ENCODE measurements at places on chromosomes 7 and 10.

GRCh38 chr7:90231304-90231703 lies 13.7 kb upstream of the CFAP69 start:
- DNase-seq = no peak

DNA sequence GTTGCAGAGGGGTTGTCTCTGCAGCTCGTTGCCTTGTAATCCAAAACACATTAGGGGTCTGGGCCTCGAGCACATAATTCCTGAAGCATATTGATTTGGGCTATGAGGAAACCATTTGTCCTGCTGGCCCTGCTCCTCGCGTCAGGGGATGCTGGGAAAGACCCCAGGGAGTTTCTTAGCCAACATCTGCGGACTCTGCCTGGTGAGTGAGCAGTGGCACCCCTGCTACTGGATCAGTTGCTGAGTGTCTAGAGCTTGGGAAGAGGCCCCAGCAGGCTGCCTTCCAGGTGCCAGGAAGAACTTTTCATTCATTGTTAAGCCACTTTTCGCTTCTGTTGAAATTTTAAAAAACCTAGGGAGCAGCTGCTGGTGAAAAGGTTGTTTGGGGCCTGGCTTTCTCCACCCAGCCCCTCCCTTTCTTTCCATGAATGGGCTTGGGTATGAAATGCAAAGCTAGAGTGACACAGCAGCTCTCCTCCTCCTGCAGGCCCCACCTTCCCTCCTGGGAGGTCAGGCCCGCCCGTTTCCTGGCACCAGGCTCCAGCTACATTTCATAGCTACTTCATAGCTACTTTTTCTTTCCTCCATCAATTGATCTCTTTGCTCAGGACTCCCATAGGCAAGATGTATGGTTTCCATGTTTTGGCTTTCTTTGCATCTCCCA lies 26.8 kb downstream of the TACR2 start:
- no peak for DNase-seq

DNA sequence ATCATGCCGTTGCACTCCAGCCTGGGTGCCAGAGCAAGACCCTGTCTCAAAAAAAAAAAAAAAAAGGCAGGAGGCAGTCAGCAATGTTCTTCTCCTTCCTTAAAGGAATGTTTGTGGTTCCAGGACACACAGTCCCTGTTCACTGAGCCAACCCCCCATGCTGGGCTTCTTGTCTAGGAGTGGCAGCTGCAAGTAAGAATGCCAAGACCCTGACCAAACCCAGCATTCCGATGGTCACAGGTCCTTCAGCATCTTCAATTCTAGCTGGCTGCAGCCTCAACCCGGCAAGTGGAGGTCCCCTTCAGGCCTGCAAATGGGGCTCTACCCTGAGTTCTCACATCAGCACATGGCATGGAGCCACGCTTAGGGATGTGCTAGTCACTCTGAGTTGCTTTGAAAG lies 38.2 kb upstream of the CUX1 start:
- no peak for DNase-seq

DNA sequence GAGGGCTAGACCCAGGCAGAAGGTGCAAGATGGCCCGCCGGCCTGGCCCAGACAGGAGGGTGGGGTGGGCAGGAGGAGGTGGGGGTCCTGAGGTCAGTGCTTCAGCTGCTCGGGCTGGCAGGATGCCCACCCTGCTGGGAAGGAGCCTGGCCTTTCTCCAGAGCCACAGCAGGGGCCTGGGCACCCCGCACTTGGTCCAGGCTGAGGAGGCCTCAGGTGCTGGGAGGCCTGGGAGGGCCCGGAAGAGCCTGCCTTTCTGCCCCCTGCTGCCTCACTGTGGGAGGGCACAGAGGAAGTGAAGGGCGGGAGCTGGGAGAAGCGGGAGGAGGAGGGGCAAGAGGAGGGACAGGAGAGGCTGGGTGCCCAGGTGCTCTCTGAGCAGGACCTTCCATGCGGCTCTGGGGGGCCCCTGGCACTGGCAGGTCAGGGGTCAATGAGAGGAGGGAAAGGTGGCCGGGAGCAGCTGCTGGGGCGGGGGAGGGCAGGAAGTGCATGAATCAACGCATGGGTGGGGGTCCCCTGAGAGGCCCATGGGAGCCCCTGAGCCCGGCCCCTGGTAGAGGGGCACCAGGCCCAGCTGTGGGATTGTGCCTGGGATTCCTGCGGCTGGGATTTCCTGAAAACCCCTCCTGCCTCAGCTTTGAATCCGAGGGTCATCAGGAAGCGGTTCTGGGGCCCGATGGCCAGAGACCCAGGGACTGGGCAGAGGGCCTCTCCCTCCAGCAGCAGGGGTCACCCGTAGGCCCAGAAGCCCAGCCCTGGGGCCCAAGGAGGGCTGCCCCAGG lies 49.9 kb downstream of the PWWP2B start:
- peak; percentile 85 for DNase-seq

- no peak for DNase-seq
Observed at GRCh38 chr7:106520962-106521514, 139.9 kb downstream of the CCDC71L start.

GRCh38 chr7:7051206-7051877 lies 131.0 kb upstream of the C1GALT1 start:
- DNase-seq = peak; percentile 94

DNA sequence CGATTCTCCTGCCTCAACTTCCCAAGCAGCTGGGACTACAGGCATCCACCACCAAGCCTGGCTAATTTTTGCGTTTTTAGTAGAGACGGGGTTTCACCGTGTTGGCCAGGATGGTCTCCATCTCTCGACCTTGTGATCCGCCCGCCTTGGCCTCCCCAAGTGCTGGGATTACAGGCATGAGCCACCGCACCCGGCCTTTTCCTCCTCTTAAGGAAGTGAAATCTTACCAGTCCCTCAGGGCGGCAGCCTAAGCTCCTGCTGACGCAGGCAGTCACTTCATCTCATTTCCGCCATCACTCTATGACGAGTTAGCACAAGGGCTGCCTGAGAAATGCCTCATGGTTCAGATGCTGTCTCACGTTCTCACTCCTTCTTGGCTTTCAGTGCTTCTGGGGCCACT lies 246.0 kb upstream of the SHH start:
- DNase-seq = peak; percentile 50

DNA sequence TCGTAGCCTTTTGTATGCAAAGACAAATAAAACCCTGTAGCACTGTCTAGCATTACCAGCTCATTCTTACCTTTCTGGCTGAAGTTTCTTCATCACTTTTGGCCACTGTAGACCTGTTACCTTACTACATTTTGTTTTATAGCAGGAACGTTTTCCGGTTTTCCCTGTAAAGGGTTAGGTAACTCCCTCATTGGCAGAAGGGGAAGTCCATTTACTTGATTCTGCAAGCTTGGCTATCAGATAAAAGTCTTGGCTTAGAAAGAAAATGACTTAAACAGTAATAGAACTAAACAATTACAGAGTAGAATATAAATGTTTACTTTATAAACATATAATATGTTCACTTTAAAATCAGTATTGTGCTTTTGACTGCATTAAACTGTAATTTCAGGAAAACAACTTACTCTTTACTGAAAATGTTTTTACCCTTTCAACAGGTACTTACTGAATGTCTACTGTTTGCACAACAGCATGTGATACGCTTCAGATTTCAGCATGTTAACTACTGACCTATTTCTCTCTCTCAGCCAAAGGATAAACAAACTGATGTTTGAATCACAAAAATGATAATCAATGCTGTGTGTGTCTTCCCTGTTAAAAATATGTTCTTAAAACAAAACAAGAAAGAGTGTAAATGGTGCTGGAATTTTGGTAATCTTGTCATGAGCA lies 67.1 kb downstream of the OTUD1 start:
- DNase-seq = no peak

- DNase-seq = no peak
Observed at GRCh38 chr7:917255-918117, 37.0 kb downstream of the ADAP1 start.

DNA sequence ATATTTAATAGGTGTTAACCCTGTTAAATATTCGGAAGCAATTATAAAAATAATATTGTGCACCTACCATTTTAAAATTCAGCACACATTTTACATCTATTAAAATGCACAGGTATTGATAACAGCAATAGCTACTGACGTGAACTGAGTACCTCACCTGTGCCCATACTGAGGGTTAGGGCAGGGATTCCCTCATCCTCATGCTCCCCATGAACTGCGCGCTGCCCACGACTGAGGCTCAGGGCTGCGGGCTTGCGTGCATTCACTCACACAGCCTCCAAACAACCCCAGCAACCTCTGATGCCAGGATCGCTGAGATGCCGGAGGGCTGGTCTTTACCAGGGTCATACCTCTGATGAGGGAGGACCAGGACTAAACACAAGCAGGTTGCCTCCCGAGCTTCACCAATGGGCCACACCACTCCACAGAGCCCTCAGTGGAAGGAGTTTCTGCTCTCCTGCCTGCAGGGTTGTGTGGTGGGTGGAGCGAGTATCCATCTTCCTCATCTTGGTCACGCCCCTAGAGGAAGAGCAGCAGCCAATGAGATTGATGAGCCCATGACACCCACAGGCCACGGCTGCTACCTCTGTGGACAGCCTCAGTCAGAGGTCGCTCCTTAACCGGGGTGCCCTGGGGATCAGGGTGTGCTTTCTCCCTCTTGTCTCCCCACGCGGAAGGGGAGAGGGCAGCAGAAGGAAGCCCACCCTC lies 478.3 kb downstream of the TNS3 start:
- no peak for DNase-seq

DNA sequence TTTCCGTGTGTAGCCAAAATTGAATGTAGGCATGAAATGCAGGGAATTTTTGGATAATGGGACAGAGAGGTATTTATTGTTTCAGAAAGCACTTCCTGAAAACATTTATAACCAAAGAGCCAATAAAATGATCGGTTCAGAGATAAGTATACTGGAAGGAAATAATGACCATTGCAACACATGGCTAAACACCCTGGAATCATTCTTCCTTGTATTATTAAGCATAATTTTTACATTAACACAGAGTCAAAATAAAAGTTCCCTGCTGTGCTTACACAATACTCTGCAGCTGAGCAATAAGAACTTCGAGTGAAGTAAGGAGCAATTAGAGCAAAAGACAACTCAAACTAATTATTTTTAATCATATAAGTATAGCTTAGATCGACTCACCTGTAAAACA lies 648.3 kb downstream of the TNS3 start:
- DNase-seq = no peak

GRCh38 chr10:114491419-114491818 lies 87.1 kb upstream of the AFAP1L2 start:
- no peak for DNase-seq

DNA sequence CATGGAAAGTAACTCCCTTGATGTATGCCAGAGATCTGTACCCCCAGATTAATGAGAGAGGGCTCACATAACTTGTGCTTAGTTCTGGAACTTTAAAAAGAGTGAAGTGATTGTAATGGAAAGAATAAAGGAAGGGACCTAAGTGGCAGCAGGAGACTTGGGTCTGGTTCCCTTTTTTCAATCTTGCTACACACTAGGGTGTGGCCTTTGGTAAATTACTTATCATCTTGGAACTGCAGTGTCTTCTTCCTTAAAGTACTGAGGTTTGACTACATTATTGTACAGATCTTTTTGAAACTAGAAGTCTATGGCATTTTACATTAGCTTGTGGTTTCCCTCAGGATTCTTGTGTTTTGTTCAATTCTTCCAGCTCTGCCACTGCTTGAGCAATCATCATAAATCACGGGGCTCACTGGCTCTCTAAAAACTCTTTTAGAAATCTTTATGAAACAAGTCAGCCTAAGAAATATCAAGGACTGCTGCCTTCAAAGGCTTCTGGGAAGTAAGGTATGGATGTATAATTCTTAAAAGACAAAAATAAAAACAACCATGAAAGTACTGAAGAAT lies 22.5 kb upstream of the CHRM2 start:
- DNase-seq = peak; percentile 96

- DNase-seq = no peak
Observed at GRCh38 chr7:22717760-22718159, 9.2 kb upstream of the IL6 start.

GRCh38 chr10:109780997-109781396 lies 142.3 kb downstream of the XPNPEP1 start:
- no peak for DNase-seq

DNA sequence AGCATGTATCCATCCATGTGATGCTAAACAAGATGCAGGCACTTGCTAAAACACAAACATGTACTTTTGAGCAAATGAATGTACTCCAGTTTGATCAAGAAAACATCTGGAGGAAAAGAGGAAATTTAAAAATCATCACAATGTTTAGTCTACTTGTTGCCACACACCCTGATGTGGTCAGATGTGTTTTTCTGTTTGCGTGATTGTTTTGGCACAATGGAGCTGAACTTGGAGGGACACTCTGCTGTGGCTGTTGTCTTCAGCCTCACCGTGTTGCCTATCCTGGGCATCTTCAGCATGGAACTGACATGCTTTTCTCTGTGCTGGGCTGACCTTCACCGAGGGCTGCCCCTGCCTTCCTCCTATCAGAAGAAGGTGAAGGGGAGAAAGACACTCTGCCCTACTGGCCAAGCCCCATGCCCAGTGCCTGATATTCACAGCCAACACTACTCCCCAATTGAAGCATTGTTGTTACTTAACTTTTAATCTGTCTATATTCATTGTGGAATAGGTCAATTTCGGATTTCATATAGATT lies 268.3 kb upstream of the IGFBP3 start:
- no peak for DNase-seq

- DNase-seq = no peak
Observed at GRCh38 chr7:75867390-75867717, 11.5 kb upstream of the RHBDD2 start.

DNA sequence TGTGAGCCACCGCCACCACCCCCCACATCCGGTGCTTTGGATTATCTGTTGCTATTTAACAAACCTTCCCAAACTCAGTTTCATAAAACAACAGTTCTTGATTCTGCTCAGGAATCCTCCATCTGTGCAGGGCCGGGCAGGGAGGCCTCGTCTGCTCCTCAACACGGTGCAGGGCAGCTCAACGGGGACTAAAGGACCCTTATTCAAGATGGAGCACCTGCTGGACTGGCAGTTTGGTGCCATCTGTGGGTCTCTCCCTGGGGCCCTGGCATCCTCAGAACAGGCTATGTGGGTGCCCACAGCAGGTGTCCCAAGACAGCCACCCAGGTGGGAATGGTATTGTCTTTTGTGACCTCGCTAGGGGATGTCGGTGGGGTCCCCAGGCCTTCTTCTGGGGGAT lies 31.0 kb upstream of the ELFN1 start:
- DNase-seq = no peak

DNA sequence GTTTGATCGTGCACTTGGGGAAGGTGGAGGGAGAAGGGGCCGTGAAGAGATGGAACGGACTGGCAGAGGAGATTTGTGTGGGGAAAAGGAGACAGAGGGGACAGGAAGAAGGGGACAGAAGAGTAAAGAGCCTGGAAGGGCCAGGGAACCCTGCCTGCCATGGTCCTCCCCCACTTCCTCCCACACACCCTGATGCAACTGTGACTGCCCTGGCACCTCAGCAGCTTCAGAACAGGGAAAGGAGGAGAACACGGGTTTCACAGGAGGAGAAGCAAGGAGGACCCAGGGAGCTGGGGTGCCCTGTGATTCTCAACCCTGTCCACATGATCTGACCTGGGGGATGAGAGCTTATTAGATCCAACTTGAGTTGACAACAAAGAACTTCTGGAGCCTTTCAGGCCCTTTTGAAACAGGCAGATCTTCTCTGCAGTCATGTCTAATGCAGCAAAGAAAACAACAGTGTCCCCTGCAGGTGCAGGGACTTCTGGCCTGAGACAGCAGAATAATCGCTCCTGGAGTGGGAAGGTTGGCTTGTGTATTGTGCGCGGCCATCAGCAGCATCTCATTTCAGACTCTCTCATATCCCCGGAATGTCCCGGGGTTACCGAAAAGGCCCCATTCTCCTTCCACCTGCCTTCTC lies 421.6 kb downstream of the PAXIP1 start:
- DNase-seq = no peak

- no peak for DNase-seq
Observed at GRCh38 chr10:60731134-60731885, 47.0 kb upstream of the CDK1 start.

- no peak for DNase-seq
Observed at GRCh38 chr10:74813381-74814259, 12.8 kb upstream of the KAT6B start.

GRCh38 chr7:157961731-157962457 lies 625.1 kb downstream of the DNAJB6 start:
- no peak for DNase-seq
